ENCODE measurements at places on chromosomes 11 and 22. TPM values are rescaled to one million over a fixed set of nuclear protein-coding genes. Genes with fewer than 3 reads are reported as not detected.

DNA sequence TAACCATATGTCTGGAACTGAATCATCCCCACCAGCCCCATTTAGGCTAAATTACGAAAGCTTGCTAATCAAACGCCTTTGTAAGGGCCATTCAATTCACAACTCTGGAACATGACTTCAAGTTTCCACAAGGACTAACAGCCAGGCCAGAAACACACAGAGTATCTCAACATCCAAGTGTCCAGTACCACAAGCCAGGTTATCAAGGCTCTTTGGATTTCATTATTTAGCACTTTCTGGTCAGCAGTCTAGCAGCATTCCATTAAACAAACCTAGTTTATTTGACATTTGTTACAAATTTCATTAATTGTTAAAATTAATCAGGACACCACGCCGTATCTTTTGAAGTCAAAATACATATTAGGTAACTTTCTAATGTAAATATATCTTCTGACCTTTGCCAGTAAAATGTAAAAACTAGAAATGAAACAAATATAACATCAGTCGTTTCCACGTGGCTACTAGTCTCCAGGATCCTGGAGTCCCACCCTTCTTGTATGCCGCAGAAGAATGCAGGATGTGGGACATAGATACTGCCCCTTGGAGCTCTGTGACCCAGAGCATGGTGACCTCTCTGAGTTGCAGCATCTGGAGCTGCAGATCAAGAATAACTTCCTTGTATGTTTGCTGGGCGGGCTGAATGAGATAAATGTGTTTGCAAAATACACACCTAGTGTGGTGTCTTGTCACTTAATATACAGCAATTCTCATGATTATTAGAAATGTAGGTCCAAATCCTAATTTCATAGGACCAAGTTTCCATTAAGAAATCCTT lies 64.7 kb downstream of the MPPED2 start:
- DNase-seq: no peak

GRCh38 chr22:43529934-43530333 lies 118.1 kb downstream of the MPPED1 start:
- DNase-seq: no peak

DNA sequence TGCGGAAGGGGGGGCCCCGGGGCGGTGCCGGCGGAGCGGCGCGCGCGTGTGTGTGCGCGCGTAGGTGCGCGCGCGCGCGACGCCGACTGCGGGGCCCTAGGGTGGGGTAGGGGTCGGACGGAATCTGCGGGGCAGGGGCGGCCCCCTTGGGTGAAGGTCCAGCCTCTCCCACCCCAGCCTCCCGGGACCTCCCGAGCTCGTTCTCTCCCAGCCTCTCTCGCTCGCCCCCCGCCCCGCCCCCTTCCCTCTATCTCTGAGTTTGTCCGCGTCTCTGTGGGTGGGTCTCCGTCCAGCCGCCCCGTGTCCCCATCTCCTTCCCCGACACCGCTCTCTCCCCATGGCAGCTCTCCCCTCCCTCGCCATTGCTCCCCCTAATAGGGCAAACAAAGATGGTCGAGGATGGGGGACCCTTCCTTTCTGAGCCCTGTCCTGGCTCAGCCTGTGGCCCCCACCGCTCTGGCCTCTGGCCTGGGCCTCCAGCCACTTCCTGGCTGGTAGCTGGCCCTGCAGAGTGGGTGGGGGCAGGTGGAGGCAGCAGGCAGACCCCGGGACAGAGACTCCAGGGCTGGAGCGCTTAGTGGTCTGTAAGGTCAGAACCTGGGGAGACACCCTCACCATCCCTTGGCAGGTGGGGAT lies 33.0 kb upstream of the PRR5 start:
- DNase-seq: no peak

DNA sequence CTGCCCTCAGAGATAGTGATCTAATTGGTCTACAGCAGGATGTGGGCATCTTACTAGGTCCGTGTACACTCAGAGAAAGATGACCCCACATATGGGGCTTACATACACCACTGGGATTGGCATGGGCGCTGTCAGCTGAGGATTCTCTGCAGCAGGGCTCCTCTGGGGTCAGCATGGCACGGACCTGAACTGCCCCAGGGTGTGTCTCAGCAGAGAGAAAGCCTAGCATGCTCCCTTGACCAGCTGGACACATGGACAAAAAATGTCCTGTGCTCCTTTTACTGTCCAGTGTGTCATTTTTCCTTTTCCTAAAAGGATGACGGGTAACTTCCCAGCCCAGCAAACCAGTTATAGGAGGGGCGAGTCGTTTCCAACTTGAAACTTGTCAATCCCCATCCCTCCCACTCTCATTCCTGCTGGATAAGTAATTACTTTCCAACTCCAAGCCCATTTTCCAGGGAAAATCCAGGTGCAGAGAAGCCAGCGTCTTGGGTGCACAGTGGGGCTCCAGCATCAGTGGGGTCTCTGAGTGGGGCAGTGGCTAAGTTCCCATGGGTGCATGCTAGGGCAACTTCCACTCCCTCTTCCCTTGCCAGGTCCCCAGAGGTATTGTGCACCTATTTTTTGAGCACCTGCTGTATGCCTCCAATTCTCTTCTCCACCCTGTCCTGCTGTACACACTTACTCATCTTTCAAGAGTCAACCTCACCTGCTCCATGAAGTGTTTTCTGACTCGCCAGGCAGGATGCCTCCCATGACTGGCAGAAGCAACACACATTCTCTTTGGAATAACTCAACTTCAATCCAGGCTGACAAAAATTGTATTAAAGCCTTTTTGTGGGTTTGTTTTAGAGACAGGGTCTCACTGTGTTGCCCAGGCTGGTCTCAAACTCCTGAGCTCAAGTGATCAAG lies 5.0 kb downstream of the VSTM5 start:
- DNase-seq: no peak

Gene FANCF
- total RNA-seq: 13.9 TPM
